ENCODE measurements at places on chromosomes 4 and X. TPM values are rescaled to one million over a fixed set of nuclear protein-coding genes. Genes with fewer than 3 reads are reported as not detected.

DNA sequence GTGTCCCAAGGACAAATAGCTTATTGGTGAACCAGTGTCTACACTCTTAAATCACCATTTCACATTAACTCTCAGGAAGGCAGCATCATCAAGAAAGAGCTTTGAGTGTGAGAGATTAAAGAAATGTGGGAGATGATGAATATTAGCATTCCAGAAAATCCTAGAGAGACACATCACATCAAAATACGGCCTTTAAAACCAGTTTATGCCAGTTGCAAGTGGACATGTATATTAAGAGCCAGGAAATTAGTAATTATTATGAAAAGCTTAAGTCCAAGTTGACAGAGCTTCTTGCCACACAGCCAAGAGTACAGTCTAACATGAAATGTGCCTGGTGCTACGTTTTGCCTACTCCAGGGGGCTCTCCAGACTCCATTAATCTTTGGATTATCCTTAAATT lies 503.0 kb upstream of the BOD1L1 start:
- no peak for DNase-seq

GRCh38 chrX:76155786-76156185 lies 17.1 kb upstream of the PBDC1 start:
- DNase-seq = no peak

The BEND2 gene
- total RNA-seq = not detected

The DTHD1 gene
- total RNA-seq = 0.37 TPM

DNA sequence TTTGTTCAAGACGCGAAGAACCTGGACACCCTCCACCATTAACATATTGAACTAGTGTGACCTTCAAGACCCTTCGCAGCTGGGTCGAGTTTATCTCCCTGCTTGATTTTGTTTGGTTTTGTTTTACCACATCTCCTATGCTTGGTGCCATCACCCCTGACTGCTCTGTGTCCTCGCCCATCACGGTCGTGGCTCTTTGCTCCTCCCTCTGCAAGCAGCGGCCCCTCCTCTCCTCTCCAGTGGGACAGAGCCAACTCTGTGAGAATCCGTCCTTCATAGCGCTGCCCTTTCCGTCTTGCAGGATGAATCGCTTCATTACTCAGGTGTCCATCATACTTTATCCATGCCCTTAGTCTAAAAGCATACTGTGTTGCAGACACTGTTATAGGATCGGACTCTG lies 9.1 kb upstream of the FAM149A start:
- DNase-seq = no peak

The TMEM35A gene
- total RNA-seq = not detected

All from HT-29 (cell line).